ENCODE measurements at places on chromosomes 16 and 17. TPM values are rescaled to one million over a fixed set of nuclear protein-coding genes. Genes with fewer than 3 reads are reported as not detected.

GRCh38 chr16:369866-370436 is 387 bp downstream of the MRPL28 start:
- H3K27ac ChIP-seq = no peak overlapping the region
- DNase-seq = no peak
- peaks cover 4% of the 10 kb centered on the region for H3K27me3 ChIP-seq
- peak overlapping the region; percentile 92 for H3K4me3 ChIP-seq

DNA sequence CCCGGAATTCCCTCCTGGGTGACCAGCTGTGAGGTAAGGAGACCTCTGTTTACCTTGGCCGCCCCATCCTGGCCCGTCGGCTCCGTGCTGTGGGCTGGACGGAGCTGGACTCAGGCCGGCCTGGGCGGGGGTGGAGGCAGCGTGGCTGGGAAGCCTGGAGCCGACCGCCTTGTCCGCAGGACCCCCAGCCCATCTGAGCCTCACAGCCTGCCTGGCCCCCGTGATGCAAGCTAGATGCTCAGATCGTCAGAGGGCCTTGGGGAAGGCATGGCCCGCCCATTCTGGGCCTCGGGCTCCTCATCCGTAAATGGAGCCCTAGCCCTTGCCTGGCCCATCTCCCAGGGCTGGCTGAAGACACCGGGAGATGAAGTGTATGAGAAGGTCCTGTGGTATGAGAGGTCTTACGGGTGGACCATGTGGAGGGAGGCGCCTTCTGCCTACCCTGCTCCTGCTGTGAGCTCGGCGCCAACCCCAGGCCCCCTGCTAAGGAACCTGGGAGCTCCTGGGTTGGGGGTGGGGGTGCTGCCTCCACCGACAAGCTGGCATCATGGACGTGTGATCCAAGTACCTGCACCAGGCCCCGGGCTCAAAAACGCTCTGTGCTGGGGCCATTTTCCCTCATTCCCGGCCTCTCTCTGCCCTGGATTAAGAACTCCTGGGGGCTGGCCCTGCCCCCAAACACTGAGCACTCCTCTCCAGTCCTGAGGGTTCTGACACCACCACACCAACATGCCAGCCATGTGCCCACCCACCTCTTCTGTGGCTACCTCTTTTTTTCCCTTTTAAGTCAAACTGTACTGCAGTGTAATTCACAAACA is 5.4 kb upstream of the P2RX1 start:
- H3K4me3 ChIP-seq = no peak overlapping the region
- no peaks in the 10 kb centered on the region for H3K36me3 ChIP-seq
- H3K27ac ChIP-seq = no peak overlapping the region
- no peaks in the 10 kb centered on the region for H3K27me3 ChIP-seq
- H3K4me1 ChIP-seq = peaks cover 15% of the 10 kb centered on the region

DNA sequence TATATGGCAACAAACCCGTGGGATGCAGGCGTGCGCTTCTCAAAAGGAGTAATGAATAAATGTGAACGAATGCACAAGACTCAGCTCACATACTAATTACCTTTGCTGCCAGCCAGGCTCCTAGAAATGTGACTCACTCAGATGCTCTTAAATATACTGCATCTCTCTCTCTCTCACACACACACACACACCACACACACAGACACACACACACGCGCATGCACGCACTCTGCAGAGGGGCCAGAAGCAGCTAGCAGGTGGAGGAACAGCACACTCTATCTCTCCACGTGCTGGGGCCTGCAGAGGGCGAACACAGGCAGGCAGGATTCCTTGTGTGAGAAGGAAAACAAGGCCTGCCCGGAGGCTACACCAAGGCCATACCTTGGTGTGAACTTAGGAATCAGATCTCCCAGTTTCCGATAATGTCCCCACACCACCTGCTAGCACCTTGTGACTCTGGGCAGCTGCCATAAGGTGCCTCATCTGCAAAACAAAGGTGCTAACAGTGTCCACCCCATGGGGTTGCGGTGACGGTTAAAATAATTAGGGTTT is 5.3 kb downstream of the GPRC5B start:
- H3K4me1 ChIP-seq = peaks cover 54% of the 10 kb centered on the region
- H3K27me3 ChIP-seq = no peaks in the 10 kb centered on the region
- peak overlapping the region; percentile 64 for H3K27ac ChIP-seq
- DNase-seq = no peak

GRCh38 chr16:14307527-14308367 is 236.6 kb downstream of the MRTFB start:
- no peak overlapping the region for H3K27ac ChIP-seq
- DNase-seq = no peak
- peaks cover 43% of the 10 kb centered on the region for H3K27me3 ChIP-seq
- peaks cover 48% of the 10 kb centered on the region for H3K4me1 ChIP-seq

DNA sequence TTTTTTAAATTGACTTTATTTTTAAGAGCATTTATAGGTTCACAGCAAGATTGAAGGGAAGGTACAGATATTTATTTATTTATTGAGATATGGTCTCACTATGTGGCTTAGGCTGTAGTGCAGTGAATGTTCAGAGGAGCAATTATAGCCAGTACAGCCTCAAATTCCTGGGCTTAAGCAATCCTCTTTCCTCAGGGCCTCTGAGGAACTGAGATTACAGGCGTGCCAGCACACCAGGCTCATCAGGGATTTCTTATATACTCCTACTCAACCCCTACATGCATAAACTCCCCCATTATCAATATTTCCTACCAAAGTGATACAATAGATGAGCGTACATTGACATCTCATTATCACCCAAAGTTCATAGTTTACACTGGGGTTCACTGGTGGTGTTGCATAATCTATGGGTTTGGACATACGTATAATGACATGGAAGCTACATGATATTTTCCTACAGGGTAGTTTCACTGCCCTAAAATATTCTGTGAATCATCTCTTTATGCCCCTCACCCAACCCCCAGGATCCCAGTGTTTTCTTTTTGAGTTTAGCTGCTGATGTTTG is 33.5 kb downstream of the HS3ST3B1 start:
- no peak overlapping the region for H3K4me3 ChIP-seq
- no peak for DNase-seq
- peaks cover 79% of the 10 kb centered on the region for H3K4me1 ChIP-seq
- no peaks in the 10 kb centered on the region for H3K27me3 ChIP-seq
- no peak overlapping the region for H3K27ac ChIP-seq

The TEKT1 gene
- total RNA-seq = not detected
